Iris pigment epithelial cell (primary cell): ENCODE measurements at places on chromosomes 5 and 9.
A peak's percentile ranks its signal among the peaks of the same experiment; 100 is the strongest.

DNA sequence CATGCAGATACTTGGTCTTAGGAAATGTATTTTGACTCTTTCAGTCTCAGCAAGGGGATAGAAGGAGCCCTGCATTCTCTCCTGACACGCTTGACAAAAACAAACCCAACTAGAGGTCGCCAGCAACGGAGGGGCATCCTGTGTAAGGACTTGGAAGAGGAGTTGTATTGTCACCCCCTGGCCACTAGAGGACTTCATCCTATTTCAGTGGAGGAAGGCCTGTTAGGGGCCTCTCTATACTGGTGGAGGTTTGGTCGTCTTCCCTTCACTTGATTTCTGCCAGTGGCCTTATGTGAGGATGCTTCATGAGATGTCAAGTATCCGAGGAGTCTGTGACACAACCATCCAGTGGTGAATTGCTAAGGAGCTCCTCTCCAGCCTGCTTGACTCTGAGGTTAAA is 122.8 kb upstream of the STC2 start:
- peak; percentile 33 for DNase-seq

DNA sequence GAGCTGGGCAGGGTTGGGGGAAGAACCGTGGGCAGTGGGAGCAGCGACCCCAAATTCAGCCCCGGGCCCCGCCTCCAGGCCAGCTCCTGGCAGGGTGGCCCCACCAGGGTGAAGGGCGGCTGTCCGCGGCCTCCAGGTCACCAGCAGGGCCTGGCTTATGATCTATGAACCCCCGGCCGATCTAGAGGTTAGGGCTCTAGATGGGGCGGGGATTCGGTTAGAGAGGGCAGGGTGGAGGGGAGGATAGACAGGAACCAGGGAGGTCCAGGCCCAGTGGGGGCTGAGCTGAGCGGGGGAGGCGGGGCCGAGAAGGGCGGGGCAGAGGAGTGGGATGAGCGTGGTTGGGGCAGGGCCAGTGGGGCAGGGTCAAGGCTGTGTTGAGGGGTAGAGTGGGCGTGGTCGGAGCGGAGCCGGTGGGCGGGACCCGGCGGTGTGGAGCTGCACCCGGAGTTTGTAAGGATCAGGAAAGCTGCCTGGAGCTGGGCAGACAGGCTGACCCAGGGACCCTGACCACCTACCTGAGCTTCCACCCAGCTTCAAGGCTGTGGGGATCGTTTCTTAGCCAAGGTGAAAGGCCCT is 29.3 kb upstream of the OBP2B start:
- peak; percentile 10 for DNase-seq

DNA sequence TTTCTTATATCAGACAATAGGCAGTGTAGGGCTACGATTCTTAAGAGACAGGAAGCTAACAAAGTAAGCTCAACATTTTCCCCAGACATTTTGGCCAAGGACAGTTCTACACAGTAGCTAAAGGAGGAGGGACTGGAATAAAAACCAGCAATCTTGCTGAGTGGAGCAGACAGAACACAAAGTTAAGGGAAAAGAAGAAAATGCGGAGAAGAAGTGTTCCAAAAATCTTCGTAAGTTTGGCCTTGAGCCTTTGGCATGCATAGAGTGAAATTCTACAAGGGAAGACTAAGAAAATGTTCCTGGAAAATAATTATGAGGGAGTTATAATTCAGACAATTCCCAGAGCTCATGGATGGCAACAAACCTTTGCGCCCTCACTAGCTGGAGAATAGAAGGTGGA is 748.0 kb upstream of the CTNND2 start:
- DNase-seq, result no peak

GRCh38 chr5:141528291-141528984 is 39.6 kb downstream of the PCDHGC5 start:
- peak; percentile 30 for DNase-seq

- DNase-seq, result no peak
These were observed 142.7 kb downstream of the LHFPL2 start for GRCh38 chr5:78505860-78506259.

- peak; percentile 23 for DNase-seq
These were observed 104.6 kb downstream of the PRR16 start for GRCh38 chr5:120568711-120569110.

DNA sequence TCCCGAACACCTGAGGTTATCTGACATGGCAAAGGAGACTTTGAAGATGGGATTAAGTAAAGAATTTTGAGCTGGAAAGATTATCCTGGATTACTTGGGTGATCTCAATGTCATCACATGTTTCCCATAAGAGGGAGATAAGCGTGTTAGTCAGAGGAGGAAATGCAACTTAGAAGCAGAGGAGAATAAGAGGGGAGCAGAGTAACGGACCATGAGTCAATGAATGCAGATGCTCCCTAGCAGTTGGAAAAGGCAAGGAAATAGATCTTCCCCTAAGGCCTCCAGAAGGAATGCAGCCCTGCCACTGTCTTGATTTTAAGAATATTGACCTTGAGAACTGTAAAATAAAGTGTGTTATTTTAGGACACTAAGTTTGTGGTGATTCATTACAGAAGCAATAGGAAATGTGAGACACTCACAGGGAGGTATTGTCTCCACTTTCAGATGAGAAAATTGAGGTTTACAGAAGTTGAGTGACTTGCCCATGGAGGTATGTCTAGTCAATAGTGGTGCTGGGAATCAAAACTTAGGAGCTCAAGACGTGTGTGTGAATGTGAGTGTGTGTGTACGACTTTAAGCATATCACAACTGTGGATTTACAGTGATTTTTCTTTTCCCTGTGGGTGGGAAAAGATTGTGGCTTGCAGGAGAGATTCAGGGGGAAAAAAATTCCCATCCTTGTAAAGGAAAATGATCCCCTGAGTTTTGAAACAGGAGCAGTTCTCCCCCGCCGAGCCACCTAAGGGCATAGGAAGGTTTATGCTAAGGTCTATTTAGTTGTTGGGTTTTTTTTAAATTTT is 125.3 kb downstream of the TRIM32 start:
- DNase-seq, result peak; percentile 11
